Adrenal gland (tissue), 19 donors: ENCODE measurements at places on chromosomes 4 and X. TPM values are rescaled to one million over a fixed set of nuclear protein-coding genes. Genes with fewer than 3 reads are reported as not detected.

Gene MAOA
- 85.4 TPM for total RNA-seq

GRCh38 chr4:3836756-3837601 is 70.8 kb downstream of the ADRA2C start:
- peak; percentile 31 for DNase-seq

DNA sequence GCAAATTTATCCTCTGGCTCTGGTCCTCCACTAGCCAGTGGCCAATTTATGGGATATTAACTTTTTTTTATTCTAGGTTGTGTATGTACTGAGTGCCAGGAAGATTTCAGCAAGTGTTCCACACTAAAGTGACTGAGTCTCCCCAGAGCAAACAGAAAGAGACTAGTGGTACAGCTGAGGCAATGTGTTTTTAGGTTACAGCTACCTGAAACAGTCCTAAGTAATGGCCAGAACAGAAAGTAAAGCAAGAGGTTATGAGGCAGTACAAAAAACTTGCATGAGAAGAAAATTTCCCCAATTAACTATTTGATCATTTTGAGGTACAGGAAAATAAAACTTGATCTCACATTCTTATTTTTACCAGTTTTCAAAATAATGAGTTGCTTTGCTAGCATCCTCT is 31.2 kb downstream of the PRDM8 start:
- no peak for DNase-seq

GRCh38 chr4:127709456-127709855 is 20.7 kb upstream of the SLC25A31 start:
- no peak for DNase-seq

- DNase-seq = no peak
Measured at GRCh38 chr4:42785817-42786216, 106.7 kb upstream of the GRXCR1 start.

DNA sequence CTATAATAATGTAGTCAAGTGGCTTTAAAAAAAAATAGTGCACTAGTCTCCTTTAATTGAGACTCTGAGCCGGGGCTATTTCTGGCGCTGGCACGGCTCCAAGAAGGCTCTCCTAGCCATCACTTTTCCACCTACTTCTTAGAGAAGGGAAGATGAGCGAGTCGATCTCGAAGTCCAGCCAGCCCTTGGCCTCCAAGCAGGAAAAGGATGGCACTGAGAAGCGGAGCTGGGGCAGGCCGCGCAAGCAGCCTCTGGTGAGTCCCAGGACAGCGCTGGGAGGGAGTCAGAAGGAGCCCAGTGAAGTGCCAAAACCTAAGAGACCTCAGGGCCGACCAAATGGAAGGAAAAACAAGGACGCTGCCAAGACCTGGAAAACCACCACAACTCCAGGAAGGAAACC is 531.9 kb downstream of the MAGEB5 start:
- no peak for DNase-seq

DNA sequence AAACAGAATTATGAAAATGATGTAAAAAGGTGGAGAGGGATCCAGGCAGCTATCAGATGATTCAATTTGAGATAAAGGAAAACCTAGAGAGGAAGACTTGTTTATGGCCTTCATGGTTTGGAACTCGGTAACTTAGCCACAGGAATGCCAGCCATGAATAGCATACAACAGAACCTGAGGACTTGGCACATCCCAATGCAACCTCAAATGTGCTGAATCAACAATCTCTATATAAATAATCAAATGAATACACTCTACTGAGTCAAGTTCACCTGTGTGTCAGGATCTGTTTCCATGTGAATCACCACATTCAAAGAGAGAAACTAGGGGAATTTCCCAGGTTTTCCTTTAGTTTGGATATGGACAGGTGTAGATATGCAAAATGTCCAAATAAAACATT is 86.9 kb downstream of the MBNL3 start:
- no peak for DNase-seq

DNA sequence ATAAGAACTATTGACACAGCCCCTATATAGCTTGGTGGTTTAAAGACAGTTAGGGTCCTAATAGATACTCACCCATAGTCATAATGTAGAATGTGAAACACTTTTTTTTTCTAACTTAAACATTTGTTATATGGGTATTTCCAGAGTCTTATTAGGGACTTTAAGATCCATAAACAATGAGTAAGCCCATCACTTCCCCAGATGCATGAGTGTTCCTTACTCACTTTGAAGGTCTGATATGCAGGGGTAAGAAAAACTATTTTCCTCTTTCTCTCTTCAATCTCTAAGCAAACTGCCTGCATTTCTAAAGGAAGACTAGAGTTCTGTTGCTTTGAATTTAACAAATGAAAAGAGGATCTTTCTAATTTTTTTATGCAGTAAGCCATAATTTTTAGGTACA is 443.6 kb upstream of the PITX2 start:
- DNase-seq = no peak

Gene FAM184B
- total RNA-seq = 0.11 TPM

- no peak for DNase-seq
Measured at GRCh38 chrX:129653971-129654651, 645 bp downstream of the APLN start.

DNA sequence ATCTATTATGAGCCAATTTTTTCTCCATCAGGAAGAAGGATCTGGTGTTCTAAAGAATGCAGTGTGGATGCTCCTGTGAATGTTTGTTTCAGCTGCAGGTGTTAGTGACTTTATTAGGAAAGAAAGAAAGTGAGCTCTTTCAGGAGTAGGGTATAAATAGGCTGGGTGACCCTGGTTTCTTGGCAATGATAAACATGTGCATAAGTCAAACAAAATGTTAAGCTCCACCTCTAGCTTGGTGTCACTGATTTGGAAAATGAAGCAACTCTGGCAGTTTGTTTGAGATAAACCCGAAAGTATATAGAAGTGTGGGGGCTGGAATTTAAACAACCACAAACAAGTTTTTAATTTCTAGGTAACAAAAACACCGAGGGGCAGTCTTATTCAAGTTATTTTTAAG is 152.3 kb downstream of the COL4A6 start:
- no peak for DNase-seq

DNA sequence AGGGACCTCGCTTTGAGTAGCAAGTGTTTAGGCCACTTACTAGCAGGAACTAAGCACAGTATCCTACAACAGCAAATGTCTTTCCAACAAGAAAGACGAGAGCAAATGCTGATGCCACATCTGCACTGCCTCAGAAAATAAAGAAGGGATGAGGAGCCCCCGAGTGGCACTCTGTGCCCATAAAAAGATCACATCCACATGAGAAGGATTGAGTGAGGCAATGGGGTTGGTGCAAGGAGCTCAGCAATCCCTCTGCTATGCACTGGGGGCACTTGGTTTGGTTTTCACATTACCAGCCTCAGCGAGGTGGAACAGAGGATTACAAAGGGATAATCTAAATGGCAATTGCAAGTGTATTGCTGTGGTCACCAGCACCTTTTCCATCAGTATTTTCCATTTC is 252.8 kb upstream of the SLC7A11 start:
- DNase-seq = no peak

DNA sequence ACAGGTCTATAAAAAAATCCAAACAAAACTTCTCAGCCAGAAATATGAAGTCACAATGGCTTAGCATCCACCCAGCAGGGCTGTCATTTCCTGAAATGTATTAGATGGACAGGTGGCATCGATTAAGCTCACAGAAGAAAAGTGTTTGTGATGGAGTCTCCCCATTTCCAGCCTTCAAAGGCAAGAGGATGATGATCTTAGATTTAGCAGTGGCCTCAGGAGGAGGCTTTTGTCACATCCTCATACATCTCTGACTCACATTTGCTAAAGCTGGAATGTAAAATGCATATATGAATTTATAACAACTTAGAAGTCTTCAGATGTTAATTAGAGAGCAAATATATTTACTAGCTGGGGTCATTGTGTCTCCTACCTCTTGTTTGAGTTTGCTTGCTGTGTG is 441.9 kb downstream of the SPRY1 start:
- no peak for DNase-seq

GRCh38 chr4:23484689-23485088 is 405.2 kb downstream of the PPARGC1A start:
- no peak for DNase-seq

Gene MAOB
- 35.9 TPM for total RNA-seq
